ENCODE measurements at places on chromosomes 7 and 10.

DNA sequence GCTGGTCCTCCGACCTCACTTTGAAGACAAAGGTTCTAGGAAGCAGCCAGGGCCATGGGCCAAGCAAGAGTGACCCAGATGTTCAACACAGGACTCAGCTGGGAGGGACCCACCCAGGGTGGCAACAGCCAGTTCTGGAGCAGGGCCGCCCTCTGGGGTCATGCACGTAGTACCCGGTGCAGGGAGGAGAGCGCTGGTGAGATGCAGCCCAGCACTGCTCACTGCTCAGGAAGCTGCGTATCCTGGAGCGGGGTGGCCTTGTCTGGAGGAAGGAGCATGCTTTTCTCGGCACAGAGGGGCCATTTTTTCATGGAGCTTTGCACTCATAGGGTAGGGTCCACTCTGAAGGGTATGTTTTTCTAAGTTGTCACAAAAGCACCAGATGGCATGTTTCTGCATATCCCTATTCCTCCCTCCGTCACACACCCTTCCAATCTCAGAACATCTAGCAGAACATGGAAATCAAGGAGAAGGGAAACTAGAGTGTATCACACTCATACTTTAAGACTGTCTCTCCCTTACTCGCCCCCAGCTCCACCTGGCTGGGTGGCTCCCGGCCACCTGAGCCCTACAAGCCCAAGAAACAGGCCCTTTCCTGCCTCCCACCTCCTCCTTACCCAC lies 132.6 kb downstream of the CDH23 start:
- DNase-seq, result no peak

DNA sequence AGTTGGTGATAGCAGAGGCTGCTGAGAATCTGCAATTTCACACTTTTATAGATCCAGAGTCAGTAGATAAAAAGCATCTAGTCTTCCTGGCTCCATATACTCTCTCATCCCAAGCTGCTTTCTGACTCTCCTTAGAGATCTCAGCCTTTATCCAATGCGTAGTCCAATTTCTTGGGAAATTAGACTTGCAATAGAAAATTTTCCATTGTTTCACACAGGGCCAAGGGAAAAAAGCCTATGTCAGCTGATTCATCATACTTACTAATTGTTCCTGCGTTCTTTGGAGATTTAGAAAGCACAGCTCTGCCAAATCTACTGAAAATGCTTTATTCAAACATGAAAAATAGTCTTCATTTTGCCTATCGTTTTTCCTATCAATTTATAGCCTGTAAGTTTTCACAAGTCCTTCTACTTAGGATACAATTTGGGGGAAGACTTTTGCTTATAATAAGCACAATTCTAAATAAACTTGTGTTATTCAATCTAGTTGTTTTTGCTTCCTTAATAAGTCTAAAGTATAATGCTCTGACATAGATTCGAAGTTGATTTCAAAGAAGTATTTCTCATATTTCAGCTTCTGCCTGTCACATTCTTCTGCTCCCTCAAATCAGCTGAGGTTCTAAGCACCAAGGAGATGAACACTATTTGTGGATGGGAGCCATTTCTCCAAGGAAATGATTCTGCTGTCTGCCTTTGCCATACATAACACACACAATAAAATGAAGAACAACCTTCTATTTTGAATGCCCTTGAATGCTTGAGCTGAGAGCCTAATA lies 165.4 kb downstream of the ADAM12 start:
- DNase-seq, result no peak

DNA sequence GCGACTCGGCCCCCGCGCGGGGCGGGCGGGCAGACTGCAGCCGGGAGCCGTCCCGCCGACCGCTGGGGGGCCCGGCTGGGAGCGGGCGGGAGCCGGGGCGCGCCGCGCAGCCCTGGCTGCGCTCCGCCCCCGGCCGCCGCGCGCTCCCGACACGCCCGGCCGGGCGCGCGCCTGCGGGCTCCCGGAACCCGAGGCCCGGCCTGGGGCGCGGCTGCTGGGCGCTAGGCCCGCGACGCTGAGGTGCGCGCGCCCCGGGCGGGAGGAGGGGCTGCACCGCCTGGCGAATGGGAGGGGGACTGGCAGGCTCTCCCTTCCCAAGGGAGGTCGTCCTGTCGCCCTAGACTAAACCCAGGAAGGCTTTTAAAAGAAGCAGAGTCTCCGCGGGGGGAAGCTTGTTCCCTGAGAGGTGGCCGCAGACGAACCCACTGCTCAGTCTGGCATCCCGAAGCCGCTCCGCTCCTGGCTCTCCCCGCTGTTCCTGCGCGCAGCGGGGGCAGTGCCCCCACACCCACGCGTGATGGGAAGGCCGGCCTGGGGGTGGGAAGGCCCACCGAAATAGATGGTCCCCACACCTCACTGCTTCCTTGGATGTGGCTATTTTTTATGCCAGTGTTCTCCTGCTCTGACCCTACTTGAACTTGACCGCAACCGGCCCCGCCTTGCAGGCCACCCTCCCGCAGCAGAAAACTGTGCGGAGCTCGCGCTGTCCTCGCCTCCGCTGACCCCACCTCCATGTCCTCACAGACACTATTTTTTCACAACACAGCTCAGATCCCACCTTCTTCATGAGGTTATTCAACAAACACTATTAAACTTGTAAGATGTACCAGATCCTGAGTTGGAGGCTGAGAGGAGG lies at the start of gene VOPP1:
Gene VOPP1 (minus strand): TSS at position 125 of the 856 bp plus-strand sequence. CDS start 178 bp downstream, outside the sequence.
- peak; percentile 42 for DNase-seq

- DNase-seq, result peak; percentile 13
Observed at GRCh38 chr10:3068968-3069737, 1.8 kb downstream of the PFKP start.

DNA sequence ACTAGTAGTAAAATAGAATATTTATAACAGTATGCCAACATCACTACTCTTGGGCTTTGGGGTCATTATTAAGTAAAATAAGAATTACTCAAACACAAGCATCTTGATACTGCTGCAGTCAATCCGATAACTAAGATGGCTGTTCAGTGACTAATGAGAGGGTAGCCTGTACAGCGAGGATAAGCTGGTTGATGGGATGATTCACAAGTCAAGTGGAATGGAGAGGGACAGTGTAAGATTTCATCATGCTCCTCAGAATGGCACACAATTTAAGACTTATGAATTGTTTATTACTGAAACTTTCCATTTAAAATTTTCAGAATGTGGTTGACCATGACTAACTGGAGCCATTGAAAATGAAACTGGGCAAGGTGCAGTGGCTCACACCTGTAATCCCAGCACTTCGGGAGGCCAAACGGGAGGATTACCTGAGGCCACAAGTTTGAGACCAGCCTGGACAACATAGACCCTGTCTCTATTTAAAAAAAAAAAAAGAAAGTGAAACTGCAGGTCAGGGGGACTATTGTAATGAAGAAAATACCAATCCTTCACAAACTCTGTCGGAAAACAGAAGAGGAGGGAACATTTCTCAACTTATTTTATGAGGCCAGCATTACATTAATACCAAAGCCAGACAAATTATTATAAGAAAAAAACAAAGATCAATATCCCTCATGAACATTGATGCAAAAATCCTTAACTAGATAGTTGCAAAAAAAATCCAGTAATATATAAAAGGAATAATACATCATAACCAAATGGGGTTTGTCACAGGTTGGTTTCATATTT lies 11.2 kb downstream of the AVL9 start:
- peak; percentile 64 for DNase-seq

GRCh38 chr10:72323108-72323749 lies 31.5 kb downstream of the DNAJB12 start:
- no peak for DNase-seq

DNA sequence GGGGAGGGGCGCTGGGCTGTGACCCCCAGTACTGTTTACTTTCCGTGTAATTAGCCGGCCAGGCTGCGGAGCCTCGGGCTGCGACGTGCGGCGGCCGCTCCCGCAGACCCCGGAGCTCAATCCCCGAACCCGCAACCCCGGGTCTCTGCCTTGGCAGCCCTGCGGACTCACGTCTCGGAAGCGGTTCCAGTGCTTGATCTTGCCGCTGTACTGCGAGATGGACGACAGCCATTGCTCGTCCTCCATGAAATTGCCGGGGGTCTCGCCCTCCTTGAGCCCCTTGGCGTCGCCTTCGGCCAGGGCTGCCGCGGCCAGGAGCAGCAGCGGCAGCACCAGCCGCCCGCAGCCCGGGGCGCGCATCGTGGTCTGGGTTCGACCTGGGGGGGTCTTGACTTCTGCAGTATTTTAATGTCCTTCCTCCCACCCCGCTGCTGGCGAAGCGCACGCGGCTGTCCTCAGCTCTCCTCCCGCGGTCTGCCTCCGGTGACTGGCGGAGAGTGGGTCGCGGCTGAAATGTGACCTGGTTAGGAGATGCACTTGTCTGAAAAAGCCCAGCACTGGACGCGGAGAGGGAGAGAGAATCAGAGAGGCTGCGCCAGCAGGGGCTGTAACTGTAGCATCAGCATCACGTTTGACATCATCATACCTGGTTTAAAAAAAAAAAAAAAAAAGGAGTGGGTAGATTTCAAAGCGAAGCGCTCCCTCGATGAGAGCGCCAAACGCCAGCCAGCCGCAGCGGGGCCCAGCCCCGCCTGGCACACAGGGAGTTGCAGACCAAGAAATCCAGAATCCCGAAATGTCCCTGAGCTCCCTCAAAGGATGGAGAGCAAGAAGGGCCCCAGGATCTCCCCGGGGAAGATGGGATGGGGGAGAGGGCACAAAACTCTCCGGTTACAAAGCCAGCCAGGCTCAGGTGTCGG lies at the start of gene SPOCK2:
Gene SPOCK2 (minus strand): TSS at position 583 of the 920 bp plus-strand sequence. CDS start 223 bp downstream, at position 360.
- DNase-seq, result no peak

DNA sequence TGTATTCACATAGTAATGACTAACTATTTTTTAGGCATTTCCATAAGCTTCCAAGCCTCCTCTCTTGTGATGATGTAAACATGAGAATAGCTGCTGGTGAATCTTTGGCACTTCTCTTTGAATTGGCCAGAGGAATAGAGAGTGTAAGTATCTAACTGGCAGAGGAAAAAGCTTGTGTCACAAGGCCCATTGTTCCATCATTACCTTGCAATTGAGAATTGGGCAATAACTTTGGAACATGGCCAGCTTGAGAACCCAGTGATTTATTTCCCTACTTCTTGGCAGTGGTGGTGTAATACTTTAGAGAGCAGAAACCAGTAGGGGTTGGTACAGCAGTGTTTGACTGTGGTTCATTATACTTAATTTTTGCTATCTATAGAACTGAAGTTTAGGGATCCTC lies 12.0 kb downstream of the IFRD1 start:
- DNase-seq, result no peak

- DNase-seq, result no peak
Observed at GRCh38 chr7:101927802-101928201, 110.4 kb downstream of the CUX1 start.

DNA sequence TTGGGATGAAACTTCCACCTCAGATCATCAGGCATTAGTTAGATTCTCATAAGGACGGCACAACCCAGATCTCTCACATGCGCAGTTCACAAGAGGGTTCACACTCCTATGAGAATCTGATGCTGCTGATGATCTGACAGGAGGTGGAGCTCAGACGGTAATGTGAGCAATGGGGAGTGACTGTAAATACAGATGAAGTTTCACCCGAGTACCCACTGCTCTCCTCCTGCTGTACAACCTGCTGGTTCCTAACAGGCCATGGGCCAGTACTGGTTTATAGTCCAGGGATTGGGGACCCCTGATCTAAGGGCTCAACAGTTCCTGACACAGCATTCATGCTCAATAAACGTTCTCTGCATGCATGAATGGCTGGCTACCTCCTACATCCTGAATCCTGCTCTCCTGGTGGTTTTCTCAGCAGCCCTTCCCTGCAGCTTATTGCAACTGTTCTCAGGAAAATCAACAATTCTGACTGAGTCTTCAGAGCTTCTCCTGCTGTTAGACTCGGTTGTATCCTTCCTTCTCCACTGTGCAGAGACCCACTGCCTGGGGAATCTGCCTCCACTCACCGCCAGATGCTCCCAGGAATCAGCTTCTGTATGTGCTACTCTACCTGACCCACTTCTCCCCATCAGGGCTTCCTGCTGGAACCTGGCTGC lies 17.4 kb downstream of the PDE6C start:
- DNase-seq, result no peak

DNA sequence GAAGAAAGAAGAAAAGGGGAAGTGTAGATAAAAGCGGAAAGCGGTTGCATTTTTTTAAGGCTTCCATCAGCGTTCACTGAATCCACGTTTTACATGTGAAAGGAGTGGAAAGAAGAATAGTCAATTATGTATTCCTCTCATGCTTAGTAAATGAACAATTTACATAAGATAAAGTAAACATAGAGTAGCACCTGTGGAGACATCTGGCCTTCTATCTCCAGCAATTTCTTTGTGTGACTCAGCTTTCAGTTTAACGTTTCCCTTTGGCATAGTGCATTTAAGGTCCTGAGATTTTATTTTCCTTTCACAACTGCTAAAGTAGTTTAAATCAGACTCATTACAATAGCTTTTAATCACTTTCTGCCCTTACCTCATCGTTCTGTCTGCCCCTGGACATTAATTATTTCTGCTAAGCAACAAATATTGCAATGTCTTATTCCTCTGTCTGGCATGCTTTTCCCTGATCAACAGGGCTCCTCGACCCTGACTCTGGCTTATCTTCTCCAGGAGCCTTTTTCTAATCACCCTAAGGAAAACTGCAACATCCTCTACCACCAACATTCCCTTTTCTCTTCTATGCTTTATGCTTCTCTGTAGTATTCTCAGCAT lies 383.5 kb upstream of the VWC2 start:
- no peak for DNase-seq

GRCh38 chr10:5708356-5708755 lies 23.7 kb downstream of the TASOR2 start:
- no peak for DNase-seq

DNA sequence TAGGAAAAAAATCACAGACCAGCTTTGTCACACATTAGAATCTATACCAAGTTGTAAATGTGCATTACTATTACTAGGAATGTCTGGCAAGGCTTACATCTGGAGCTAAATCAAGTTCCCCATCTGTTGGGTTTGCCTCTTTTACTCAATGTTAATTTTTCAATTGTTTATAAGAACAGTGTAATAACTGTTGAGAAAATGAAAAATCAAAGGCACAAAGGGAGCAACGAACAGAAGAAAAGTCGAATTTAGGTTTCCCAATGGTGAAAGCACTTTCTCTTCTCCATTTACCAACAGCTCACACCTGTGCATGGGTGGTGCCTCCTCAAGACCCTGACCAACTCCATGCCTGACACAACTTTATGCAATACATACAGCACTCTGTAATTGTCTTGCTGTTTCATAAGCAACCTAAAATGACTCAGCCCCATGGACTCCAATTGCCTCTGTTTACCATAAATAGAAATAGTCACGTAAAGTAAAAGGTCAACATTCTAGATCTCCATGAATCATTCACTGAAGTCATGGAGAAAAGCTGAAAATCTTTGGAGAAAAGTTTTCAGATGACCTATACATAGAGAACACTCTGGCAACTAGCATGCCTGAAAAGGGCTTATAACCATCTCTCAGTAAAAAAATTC lies 95.5 kb upstream of the KCNIP2 start:
- no peak for DNase-seq

GRCh38 chr7:92681633-92682032 lies 91.4 kb upstream of the FAM133B start:
- DNase-seq, result no peak

DNA sequence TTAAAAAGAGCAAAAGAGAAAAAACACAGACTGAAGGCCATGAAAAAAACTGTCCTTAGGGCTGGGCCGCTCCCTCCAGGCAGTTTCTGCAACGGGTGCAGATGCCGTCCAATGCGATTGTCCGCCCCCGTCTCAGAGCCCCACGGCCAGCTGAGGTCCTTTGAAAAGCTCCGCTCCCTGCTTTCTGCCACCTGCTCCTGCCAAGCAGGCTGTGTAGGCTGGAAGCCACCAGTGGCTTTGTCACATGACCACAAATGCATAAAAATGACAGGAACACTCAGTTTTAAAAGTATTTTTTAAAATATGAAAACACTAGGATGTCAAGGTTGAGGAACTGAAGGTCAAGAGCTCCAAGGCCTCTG lies 71.7 kb downstream of the AMZ1 start:
- no peak for DNase-seq

- DNase-seq, result no peak
Observed at GRCh38 chr7:88771417-88771816, 11.9 kb downstream of the ZNF804B start.
